Activated CD4-positive, alpha-beta T cell treated with anti-CD3 and anti-CD28 coated beads for 4 hours (primary cell): ENCODE measurements at places on chromosomes 4 and X.
A peak's percentile ranks its signal among the peaks of the same experiment; 100 is the strongest.

DNA sequence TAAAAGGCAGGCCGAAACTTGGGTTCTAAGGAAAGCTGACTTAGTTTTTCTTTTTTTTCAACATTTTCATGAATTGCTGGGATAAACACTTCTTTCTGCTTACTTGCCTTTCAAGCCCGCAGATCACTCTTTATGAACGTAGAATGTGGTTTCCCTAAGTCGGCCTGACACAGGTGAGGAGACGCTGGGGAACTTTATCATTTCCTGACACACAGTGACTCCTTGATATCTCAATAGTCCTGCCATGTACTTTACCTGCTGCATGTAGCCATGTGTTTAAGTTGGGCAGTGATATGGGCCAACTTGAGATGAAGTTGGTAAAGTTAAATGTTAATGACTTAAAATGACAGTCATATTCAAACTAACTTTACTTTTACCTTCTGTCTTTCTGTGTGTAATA lies 26.6 kb upstream of the SNCA start:
- DNase-seq = no peak

GRCh38 chr4:5874811-5875449 lies 18.0 kb downstream of the CRMP1 start:
- DNase-seq = no peak

DNA sequence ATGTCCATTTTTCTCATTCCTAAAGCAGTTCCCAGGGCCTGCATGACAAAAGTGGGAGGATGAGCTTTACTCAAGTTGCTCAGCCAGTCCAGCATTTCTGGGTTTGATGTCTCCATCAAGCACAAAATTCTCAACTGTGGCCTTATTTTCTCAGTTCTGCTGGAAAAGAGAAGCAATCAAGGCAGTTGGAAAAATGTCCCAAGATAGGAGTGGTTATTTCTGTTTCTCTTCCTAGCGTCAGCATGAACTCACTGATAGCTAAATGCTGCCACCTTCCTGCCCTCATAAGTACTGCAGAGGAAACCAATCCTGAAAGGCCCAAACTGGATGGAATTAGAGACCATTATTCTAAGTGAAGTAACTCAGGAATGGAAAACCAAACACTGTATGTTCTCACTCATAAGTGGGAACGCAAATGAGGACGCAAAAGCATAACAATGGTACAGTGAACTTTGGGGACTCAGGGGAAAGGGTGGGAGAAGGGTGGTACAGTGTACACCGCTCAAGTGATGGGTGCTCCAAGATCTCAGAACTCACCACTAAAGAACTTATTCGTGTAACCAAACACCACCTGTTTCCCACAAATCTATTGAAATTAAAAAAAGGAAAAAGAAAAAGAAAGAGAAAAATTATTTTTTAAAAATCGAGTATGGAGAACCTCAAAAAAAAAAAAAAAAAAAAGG lies 29.6 kb downstream of the ADH7 start:
- peak; percentile 55 for DNase-seq

DNA sequence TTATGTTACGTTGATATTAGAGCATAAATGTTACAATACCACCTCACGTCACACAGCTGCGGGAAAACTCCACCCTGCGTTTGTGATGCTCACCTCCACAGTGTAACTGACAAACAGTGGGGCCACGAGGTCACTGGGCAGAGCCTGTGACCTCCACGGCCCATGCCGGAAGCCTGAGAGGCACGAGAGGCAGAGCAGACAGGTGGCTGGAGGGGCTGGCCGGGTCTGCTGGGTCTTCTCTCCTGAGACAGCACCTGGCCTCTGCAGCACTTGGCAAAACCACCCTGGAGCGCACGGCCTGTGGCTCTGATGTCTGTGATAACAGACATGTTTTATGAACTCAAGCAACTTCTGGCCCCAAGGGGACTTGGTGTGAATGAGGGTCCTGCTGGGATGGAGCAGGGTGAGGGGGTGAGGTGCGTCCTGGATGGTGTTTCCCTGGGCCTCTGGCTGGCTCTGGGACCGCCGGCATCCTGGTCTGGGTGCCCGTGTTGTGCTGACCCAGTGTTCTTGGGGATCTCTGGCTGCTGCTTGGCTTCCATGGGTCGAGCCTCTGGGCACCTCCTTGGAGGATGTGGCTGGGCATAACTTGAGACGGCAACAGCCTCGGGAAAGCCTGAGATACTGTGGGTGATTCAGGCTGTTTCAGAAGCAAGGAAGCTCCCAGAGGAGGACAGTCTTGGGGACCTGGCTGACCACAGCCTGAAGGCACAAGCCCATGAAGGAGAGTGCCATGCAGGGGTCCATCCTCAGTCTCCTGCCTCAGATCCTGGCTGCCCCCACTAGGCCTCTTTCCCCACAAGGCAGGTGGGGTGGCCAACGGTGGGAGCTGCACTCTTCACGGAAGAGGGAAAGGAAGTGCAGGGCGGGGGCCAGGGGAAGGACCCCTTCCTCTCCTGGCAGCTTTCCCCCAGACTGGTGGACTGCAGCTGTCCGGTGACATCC lies 19.7 kb downstream of the RNF212 start:
- no peak for DNase-seq

DNA sequence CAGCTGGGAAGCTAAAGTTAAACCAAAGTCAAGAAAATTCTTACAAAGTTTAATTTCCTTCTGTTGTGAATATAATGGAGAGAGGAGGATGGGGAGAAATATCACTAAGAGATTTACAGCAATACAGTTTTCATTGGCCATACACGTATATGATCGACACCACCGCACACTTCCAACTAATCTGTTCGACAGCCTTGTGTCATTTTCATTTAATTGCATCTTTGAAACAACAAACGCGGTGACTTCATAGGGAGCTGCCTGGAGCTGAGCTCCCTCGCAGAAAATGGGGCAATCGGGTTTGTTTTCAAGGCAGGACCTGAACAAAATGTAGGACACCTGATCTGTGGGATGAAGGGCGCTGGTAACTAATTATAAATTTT lies 1.3 kb downstream of the PTPN13 start:
- DNase-seq = no peak

DNA sequence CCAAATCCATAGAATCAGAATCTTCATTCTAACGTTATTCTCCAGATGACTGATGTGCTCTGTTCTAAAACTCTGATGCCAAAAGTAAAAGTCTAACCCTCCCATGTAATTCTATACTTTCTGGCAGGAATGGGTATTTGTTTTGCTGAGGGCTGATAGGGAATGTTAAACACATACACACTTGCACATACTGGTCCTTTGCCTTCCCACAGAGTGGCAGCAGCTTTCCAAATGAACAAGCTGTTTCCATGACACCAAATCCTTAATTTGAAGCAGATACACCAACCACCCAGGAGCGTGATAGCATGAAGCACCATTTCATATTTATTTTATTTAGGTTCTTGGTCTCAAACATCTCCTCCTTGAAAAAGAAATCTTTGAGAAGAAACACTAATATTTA lies 155.5 kb upstream of the PRDX4 start:
- no peak for DNase-seq

DNA sequence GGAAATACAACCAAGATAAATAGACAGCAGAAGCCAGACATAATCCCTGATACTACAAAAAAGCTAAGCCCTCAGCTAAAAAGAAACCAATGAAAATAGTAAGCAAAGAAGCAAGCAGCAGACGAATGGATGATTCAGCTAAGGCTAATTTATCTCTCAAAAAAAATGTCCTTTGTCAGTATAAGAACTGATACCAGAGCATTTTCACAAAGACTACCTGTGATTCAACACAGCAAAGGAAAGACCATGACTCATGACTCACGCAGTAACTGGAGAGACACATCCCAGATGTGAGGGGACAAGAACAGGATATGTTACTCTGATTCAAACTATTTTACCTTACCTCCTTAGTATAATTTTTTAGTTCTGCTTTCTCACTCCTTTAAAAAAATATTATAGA lies 22.7 kb upstream of the TMPRSS11F start:
- DNase-seq = no peak

DNA sequence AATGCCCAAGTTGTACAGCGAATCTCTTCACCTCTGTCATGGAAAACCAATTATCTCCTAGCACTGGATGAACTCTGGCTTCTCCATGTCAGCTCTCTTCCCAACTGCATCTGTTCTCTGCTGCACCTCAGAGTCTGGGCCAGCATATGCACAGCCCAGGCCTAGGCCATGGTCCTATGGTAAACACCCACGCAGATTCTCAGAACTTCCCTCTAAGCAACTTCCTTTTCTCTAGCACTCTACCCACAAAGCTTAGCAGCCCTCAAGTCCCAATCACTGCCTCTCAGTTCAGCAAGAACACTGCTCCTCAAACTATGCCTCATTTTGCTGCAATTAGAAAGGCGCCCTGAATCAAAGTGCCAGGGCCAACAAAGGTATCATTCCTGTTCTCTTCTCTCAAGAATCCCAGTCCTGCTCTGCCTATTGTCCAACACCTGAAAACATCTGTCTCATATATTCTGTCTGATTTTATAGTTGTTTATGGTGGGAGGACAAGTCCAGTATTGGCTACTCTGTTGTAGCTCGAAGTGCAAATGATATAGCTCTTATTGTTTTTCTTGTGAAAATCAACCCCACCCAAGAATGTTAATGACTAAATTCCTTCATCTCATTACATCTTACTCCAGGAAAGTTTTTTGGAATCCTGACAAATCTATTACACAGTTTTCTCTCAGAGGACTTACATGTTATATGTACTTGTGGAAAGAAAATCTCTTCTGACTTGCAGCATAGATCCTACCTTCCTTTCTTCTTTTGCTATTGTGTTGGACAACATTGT lies 85.4 kb downstream of the DCHS2 start:
- DNase-seq = no peak

DNA sequence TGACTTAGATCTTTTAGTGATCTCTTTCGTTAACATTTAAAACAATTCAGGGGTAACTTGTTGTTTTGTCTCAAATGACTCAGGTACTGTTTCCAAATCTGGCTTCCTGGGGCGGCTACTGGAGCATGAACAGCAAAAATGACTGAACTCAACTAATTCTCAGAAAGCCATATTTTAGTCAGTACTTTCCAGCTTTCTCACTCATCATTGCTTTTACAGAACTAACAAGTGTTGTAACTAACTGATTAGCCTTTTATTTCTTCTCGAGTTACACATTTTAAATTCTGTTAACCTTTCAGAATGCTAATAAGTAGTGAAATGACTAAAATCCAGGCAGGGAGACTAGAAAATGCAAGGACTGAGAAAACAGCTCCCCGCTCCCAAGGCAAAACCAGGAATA lies 55.3 kb downstream of the JADE3 start:
- no peak for DNase-seq

GRCh38 chr4:16641971-16642370 lies 256.5 kb downstream of the LDB2 start:
- no peak for DNase-seq

DNA sequence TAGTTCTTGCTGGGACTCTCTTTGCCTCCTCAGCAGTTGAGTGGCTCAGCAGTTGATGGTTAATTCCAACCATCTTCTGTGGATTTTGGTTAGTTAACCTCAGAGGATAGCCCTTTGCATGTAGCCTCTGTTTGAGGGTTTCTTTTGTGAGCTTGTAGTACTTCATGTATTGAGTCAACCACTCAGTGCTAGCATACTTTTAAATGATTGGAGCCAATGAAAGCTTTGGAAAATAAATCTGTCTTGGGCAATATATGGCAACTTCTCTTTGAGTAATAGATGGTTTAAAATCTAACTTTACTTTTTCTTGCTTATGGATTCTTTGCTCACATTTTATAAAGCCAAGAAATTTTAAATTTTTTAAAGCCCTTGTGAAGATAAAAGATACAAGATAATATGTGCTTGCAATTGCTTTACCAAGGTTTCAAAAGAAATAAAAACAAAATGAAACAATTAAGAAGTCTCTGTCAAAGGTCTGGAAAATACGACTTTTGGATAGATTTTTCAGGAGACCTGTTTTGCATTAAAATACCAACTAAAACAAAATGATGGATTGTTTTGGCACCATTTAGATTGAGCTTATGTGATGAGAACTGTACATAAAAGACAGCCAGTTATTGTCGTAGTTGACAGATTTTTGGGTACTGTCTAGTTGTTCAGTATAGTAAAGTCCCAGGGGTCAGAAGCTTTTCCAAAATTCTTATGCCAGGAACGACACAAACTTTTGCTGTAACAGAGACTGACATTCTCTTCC lies 181.9 kb downstream of the SPRY1 start:
- DNase-seq = no peak
